ENCODE measurements at places on chromosomes 16 and 17.

- no peak for DNase-seq
Measured at GRCh38 chr16:58753711-58754134, 19.6 kb upstream of the GOT2 start.

DNA sequence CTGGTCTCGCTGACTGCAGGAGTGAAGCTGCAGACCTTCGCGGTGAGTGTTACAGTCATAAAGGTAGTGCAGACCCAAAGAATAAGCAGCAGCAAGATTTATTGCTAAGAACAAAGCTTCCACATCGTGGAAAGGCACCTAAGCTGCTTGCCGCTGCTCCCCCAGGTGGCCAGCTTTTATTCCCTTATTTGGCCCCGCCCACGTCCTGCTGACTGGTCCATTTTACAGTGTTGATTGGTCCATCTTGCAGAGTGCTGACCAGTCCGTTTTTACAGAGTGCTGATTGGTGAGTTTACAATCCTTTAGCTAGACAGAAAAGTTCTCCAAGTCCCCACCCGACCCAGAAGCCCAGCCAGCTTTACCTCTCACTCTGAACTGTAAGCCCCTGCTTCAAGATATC, 227.8 kb downstream of the ABCC12 start:
- DNase-seq, result no peak

- no peak for DNase-seq
Measured at GRCh38 chr17:66260275-66260674, 31.1 kb upstream of the APOH start.

- DNase-seq, result peak; percentile 61
Measured at GRCh38 chr16:50666658-50667496, 14.2 kb downstream of the SNX20 start.

DNA sequence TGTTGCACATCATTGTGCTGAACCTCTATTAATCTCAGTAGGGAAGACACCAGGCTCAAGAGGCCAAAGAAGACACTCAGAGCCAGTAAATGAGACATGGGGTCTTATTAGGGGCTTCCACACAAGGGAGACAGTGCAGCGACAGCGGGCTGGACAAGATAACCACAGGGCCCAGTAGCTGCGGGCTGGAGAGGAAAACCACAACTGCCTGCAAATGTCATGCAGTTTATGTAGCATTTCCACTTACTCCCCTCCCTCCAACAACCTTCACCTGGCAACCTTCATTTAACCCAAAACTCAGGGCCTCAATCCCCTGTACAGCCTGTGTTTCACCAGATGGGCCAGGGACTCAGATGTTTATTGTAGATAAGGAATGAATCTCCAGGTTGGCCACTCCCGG, 185.6 kb downstream of the UTP18 start:
- DNase-seq, result no peak

DNA sequence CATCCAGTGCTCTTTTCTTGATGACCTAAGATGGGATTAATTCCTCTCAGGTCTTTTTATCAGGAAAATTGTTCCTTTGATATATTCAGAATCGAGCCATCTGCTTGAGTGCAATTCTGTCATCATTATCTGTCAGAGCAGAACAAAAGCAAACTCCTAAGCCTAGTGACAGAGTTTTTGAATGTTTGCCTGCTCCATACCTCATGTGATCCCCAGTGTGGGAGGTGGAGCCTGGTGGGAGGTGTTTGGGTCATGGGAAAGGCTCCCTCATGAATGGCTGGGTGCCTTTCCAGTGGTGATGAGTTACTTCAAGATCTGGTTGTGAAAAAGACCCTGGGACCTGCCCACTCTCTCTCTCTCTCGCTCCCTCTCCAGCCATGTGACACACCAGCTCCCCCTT, 628.2 kb downstream of the CDH11 start:
- no peak for DNase-seq

- DNase-seq, result peak; percentile 84
Measured at GRCh38 chr17:29778956-29779811, 150.8 kb downstream of the SSH2 start.

- DNase-seq, result no peak
Measured at GRCh38 chr16:7861891-7862582, 529.4 kb downstream of the RBFOX1 start.

DNA sequence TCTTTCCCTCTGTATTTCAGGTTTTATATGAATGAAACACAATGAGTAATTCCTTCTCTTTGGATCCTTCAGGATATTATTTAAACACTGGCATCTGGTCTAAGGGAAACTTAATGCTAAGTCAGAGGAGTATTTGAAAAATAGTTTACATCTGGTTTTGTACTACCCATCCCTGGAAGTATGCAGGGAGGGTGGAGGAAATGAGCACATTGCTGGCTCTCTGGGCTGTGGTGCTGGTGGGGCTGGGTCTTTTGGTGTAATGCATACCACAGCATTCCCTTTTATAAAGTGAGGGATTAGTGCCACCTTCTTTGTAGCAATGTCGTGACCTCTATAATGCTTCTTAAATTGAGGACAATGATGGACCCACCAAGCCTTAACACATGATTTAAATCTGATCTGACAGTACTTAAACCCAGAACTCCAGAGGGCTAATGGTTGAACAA, 105.5 kb upstream of the AXIN2 start:
- DNase-seq, result no peak

- no peak for DNase-seq
Measured at GRCh38 chr17:73595931-73596330, 48.3 kb downstream of the SDK2 start.

DNA sequence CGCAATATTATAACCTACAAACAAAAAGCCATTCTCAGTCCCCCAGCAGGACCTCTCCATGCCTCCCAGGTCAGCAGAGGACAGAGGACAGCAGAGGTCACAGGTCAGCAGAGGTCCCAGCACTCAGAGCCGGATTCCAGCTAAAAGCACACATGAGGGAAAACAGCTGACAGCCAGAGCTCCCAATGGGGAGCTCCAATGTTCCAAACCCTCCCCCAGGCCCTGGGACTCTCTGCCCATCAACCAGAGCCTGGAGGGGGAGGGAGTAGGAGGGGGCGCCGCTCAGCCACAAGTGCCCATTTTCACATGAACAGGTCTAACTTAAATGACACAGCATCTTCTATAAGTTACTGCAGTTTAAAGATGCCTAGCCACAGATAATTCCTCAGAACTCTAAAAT, 77.5 kb downstream of the ANKRD11 start:
- no peak for DNase-seq

DNA sequence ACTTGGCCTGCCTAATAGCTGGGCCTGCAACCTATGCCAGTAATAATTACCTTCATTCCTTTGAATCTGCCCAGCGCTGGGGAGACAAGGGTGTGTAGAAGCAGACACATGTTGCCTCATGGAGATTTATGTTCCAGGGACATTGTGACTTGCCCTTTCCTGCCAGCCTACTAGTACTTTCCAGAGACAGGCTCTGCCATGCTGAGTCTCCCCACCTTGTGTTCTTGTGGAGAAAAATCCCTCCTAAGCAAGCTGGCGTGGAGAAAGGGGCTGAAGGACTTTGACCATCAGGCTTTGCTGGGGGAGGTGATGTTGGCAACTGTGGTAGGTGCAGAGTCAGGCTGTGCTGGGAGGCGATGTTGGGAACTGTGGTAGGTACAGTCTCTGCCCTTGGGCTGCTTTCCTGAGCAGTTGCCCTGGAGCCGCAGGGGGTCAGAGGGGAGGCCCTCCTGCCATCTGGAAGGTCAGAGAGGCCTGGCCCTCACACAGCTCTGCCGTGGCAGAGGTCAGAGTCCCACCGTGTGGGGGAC, 4.0 kb downstream of the KSR1 start:
- DNase-seq, result no peak

DNA sequence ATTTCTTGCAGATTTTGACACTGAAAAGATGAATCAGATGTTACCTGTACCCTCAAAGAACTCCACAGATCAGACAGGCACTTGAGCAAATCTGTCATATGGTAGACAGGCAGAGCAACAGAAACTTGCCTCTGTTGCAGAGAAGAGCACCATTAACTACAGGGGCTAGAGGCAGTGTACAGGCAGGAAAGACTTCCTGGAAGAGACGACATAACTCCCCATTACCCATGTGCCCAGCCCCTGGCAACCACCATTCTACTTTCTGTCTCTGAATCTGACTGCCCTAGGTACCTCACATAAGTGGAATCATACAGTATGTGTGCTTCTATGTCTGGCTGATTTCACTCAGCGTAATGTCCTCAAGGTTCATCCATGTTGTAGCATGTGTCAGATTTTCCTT, 15.5 kb downstream of the GFOD2 start:
- DNase-seq, result no peak

- DNase-seq, result no peak
Measured at GRCh38 chr17:79558091-79558900, 52.6 kb downstream of the RBFOX3 start.

GRCh38 chr16:84820305-84820684, 510 bp downstream of the CRISPLD2 start:
- DNase-seq, result no peak

GRCh38 chr17:50764734-50765149, 2.6 kb downstream of the ANKRD40CL start:
- no peak for DNase-seq

DNA sequence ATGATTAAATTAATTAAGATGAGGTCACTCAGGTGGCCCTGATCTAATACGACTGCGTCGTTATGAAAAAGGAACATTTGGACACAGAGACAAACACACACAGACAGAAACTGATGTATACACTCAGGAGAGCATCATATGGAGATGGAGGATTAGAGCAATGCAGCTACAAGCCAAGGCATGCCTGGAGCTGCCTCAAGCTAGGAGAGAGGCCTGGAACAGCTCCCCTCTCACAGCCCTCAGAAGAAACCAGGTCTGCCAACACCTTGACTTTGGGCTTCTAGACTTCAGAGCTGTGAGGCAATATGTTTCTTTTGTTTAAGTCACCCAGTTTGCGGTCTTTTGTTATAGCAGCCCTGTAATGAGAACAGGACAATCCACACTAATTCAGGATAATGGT, 318.9 kb downstream of the HS3ST3B1 start:
- no peak for DNase-seq

DNA sequence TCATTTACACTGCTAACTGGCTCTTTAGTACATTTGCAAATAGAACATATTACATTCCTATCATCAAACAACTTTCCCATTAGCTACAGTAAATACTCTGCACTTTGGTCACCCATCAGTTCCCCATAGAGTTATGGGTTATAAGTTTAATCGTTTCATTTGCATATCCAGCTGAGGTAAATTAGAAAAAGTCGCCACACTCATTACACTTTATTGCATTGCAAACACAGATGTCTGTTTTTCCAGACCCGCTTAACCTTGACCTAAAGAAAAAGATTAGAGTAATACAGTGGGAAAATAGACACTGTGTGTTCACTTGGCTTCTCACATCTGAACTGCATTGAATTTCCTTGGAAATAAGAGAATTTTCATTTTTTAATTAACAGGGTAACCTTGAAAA, 213.1 kb upstream of the PSMD7 start:
- DNase-seq, result no peak

DNA sequence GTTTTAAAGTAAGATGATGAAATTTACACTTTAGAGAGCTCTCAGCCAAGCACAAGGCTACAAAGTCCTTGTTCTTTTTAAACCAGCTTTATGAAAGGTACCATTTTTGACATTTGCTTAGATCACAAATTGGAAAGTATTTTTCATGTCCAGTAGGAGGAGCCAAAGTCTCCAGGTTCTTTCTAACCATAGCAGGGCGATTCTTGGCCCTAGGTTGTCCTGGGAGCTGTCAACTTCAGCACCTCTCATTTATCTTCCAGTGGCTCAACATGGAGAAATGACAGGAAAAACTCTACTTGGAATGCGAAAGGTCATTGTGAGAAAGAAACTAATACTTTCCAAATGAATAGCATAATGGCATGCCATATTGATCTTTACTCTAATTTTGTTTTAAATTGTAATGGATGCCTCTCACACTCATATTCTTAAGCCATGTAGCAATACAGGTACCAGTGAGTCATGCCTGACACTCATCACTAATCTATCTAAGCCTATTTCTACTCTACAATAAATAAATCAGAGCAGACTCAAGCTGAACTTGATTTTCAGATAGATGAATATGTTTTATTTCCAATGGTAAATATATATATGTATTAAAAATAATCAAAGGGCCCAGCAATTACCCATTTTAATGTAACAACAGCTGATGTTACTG, 919.1 kb upstream of the EEF2KMT start:
- DNase-seq, result no peak

GRCh38 chr17:28404007-28404406, 2.0 kb downstream of the SLC46A1 start:
- DNase-seq, result no peak

GRCh38 chr17:61462719-61463315, 10.6 kb downstream of the TBX4 start:
- no peak for DNase-seq

Data from activated naive CD8-positive, alpha-beta T cell treated with anti-CD3 and anti-CD28 coated beads, Interleukin-2, amount 50 U/mL, for 24 hours (primary cell).